ENCODE measurements at places on chromosomes 5 and 9.

DNA sequence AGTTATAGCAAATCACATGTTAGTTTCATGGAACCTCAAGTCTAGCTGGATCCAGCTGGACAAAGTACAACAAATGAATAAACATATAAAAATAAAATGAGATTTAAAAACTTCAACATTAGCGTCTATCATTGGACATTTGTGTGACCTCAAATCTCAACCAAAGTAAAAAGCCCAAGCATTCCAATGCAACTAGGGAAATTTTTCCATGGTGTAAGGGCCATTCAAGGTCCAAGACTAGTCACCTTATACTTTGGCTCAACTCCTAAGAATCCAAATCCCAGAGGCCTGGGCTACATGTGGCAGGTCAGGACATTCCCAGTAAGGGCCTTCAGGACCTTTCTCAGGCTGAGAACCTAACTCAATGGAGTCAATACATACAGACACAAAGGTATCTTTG is 137.4 kb upstream of the DMAC1 start:
- DNase-seq, result no peak

- DNase-seq, result no peak
These were observed 2.5 kb upstream of the PCDHAC1 start for GRCh38 chr5:140923601-140924000.

DNA sequence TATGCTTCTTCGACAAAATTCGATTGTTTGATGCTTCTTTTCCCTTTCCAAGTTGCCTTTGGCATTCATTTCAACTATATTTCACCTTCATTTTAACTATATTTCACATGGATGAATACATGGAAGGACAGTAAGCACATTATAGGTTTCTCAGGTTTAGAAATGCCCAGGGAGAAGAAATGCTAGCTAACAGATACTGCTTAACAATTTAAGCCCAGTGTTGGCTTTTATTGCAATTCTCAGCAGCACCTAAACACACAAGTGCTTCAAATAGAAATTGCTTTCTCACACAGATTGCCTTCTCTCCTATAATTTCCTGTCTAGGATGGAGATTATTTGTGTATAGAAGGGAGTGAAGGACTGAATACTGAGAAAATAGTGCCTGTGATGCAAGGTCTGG is 30.2 kb upstream of the SMC5 start:
- no peak for DNase-seq

DNA sequence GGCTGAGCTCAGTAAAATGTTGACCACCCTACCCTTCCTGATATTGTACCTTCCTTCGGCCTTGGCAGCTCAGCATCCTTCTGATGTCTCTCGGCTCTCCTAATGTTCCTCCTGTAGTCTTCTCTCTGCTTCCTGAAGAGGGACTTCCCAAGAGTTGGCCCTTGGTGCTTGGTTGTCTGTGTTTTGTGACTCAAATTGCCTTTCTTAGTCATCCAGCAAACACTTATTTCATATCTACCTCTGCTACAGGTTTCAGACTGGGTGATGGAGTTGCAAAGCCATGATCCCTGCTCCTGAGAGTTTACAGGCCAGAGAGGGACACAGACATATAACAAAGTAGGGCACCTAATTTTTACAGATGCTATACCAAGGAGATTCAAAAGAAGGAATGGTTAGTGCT is 70.1 kb downstream of the SV2C start:
- DNase-seq, result no peak

- no peak for DNase-seq
These were observed 21.0 kb downstream of the C1QTNF2 start for GRCh38 chr5:160349249-160349934.

GRCh38 chr9:93177676-93178075 is 6.3 kb upstream of the WNK2 start:
- no peak for DNase-seq

GRCh38 chr5:15388866-15389265 is 111.1 kb upstream of the FBXL7 start:
- DNase-seq, result no peak

DNA sequence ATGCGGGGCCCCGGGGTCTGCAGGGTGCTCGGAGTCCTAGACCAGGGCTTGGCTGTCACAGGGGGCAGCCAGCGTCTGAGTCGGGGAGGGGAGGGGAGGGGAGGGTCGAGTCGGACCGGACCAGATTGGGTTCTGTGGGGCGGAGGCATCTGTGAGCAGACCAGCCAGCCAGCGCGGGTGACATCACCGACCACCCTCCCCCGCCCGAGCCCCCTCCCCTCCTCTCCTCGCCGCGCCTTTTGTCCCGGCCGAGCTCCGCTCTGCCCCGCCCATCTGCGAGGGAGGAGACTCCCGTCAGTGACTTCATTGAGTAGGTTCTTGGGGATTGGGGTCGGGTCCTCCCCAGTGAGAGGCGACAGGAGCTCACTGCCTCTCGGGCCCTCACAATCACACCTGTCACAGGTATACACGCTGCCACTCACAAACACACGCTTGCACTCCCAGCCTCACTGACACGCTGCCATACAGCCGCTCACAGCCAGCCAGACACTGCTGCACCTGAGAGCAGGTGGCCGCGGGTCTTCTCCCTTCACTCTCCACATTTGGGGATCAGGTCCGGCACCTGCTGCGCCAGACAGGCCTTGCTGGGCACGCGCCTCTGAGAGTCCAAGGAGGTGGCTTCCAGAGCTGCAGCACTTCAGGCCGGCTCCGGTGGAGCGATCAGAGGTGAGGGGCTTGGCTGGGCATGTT is 546 bp downstream of the DNAJB5 start:
- peak; percentile 25 for DNase-seq

GRCh38 chr5:148541054-148541835 is 113.1 kb downstream of the HTR4 start:
- no peak for DNase-seq

- DNase-seq, result no peak
These were observed 120.1 kb upstream of the CCL21 start for GRCh38 chr9:34830068-34830467.

DNA sequence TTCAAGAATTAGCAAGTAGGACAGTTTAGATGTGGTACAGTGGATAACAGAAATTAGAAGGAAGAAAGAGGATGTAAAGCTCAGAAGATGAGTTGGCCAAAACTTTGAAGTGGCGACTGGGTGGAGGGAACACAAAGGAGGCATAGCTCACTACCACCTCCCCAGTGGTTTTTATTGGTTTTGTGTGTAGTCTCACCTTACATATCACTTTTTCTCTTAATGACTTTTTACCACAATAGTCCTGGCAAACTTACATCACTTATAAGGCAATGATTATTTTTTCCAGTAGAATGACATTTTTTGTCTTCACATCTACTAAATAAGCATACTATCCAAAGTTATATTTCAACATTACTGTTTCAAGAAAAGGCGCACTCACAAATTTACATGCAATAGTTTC is 49.2 kb upstream of the FBN2 start:
- no peak for DNase-seq

GRCh38 chr5:130762031-130762430 is 403.0 kb downstream of the HINT1 start:
- DNase-seq, result no peak

GRCh38 chr5:131475541-131475941 is 159.5 kb downstream of the RAPGEF6 start:
- no peak for DNase-seq

- no peak for DNase-seq
These were observed 843 bp downstream of the BSPRY start for GRCh38 chr9:113350107-113350661.

GRCh38 chr5:162209005-162209605 is 141.5 kb downstream of the GABRG2 start:
- DNase-seq, result no peak

DNA sequence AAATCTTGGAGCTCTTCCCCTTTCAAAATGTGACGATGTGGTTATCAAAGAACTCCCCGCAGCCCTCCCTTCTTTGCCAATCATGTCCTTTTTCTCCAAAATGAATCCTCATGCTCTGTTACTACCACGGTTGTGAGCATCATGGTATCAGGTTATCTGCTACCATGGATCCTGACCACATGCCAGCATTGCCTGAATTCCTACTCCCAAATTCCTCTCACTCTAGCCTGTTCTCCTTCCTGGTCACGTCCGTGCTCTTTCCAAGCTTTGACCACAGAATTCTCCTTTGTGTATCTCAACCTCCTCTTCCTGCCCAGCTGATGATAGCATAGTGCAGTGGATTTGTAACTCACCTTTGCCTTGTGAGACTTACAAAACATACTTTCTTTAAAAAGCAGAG is 59.5 kb upstream of the FBXL7 start:
- no peak for DNase-seq

DNA sequence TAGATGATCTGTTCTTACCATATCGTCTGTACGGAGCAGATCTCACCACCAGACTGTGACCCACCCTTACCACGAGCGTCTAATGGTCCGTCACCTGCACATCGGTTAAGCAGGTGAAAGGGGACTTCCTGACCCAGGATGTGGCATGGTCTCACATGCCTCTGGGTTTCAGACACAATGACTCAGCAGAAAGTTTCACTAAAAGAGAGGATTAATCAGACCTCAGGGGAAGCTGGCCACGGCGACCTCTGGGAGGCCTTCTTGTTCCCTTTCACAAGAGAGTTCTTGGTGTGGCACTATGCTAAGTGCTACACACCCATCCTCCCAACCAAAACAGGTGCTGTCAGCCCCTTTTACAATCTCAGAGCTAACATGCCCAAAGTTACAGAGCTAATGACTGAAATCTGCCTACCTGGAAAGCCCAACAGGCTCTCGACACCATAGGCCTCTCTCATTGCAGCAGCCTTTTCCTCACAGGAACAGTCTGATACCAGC is 41.6 kb downstream of the ADAMTS12 start:
- peak; percentile 31 for DNase-seq

GRCh38 chr5:50583621-50584020 is 82.8 kb upstream of the PARP8 start:
- no peak for DNase-seq

DNA sequence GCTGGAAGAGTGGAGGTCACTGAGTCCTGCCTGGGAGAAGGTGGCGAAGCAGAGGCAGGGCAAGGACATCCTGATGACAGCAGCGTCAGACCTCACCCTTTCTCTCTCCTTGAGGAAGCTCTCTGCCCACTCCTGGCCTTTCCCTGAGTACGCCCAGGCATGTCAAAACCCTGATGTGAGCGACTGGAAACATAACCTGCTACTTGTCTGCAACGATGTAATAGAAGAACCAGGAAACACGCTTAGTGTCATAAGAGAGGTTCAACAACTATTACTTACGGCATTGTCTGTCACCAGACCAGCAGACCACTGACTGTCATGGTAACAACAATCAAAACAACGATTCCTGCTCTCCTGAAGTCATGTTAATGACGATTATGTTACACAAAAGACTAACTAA is 152.4 kb downstream of the ACTL7B start:
- DNase-seq, result no peak
